GM04504 (cell line): ENCODE measurements at places on chromosomes 5 and 9.

DNA sequence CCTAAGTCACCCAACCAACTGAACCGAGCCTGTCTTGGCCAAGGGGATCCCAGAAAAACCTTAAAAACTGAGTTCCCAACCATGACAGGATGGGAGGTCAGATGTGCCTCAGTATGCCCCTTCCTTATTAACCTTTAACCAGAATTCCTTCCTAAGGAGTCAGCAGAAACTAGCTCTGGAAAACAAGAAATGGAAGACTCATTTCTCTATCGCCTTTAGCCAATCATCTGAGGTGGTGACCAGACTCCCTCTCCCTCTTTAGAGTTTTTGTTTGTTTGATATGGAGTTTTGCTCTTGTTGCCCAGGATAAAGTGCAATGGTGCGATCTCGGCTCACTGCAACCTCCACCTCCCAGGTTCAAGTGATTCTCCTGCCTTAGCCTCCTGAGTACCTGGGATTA lies 37.5 kb downstream of the SLC28A3 start:
- no peak for DNase-seq

- no peak for DNase-seq
These were observed 2.8 kb upstream of the NFIB start for GRCh38 chr9:14316602-14317300.

GRCh38 chr5:180026320-180026719 lies 45.2 kb downstream of the RNF130 start:
- DNase-seq = peak; percentile 3

DNA sequence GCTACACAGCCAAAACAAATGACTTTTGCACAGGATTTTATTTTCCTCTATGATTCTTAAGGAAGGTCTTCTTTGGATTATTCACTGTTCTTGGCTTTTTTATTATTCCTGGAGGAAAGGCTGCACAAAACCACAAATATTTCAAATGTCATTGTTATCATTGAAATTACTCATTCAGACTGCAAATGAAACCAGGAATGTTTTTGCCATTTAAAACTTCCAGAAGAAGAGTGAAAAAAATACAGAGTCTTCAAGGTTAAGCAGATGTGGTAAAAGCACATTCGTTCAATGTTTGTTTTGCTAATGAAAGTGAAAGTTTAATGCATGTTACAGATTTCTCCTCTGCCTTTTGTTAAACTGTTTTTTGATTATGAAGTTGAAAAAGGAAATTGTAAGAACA lies 238.2 kb downstream of the TLE4 start:
- peak; percentile 56 for DNase-seq

- DNase-seq = no peak
These were observed 19.5 kb upstream of the RAB14 start for GRCh38 chr9:121220996-121221663.

DNA sequence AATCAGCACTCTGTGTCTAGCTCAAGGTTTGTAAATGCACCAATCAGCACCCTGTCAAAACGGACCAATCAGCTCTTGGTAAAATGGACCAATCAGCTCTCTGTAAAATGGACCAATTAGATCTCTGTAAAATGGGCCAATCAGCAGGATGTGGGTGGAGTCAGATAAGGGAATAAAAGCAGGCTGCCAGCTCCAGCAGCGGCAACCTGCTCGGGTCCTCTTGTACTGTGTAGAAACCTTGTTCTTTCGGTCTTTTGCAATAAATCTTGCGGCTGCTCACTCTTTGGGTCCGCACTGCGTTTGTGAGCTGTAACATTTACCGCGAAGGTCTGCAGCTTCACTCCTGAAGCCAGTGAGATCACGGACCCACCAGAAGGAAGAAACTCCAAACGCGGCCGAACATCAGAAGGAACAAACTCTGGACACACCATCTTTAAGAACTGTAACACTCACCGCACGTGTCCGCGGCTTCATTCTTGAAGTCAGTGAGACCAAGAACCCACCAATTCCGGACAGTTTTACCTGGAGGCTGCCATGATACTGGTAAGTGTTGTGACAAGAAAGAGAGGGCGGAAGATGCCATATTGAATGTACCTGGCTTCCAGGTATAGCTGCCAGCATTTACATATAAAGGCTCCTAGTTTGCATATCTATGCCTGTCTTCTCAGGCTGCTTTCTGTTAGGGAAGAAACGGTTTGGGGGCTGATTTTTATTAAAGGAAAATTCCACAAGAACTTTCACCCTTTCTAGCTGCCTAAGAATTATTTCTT lies 758.5 kb upstream of the CTNND2 start:
- DNase-seq = no peak

- DNase-seq = no peak
These were observed 127.1 kb downstream of the KIF4B start for GRCh38 chr5:155140646-155141045.
